ENCODE measurements at places on chromosomes 5 and 9.
A peak's percentile ranks its signal among the peaks of the same experiment; 100 is the strongest.

GRCh38 chr5:33242277-33242676 lies 198.5 kb upstream of the TARS1 start:
- DNase-seq: no peak

DNA sequence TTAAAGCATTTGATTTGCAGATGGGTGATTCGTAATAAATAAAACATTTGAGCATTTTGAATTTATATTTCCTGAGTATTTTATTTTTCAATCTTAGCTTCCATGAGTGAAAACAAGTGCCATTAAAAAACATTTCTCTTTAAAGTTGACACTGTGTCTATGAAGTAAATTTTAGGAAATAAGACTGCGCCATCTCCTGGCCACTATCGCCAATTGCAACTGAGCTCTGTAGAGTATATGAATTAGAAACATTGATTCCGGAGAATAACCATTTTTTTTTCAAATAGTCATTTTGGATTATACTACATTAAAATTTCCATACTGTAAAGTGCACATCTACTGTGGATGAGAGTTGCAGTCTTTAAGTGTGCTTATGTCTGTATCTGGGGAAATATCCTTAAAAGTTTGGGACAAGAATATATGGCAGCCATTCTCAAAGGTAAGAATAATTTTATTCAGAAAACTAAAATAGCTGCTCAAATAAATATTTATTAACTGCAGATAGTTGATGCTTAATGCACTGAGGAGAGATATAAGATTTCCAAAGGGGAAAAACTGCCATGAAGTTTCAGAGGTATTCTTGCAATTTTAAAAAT lies 5.9 kb downstream of the DMRTA1 start:
- DNase-seq: peak; percentile 16

GRCh38 chr9:136496801-136497620 lies 14.2 kb upstream of the SEC16A start:
- DNase-seq: no peak

DNA sequence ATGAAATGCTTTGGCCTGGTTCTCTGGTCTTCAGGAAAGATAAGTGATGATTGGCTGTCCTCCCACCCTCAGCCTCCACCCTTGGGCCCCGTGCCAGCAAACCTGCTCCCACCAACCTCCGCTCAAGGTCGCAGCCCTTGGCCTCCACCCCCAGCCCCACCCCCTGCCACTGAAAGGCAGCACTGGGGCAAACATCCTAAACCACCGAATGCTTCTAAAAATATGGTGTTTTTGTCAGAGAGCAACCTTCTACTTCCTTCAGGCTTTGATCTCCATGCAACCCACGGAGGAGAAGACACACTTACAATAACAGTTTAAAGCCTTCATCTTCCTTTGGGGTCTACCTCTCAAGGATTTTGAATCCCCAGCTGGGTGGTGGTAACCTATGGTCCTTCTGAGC lies 24.0 kb upstream of the TCF7 start:
- no peak for DNase-seq

DNA sequence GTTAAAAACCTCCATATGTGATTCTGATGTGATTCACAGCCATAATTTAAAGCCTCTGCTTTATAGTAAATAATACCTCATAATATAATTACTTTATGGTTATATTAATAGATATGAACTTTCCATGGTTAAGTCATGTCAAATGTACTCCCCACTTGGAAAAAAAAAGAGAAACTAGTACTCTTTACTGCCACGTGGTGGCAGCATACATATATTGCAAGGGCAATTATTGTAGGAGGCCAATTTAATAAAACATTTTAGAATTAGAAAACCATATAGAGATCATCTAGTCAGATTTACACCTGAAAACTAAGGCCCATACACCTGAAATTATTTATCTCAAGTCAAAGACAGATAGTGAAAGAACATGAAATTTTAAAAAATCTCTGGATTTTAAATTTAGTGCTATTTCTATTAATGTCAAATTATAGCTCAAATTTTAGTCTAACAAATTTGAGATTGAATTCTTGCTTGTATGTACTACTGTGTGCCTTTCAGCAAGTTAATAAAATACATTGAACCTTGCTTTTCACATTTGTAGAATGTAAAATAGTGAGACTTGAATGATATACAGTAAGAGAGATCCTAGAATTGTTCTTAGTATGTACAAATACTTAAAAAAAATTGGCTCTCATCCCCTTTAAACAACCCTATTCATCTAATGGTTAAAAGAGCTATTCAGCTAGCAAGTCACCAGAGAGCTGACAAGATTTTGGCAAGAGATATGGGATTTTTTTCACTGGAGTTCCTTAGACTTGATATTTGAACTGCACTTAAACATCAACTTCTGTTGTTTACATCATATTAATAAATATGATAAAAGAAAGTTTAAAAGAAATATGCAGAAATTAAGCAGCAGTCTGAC lies 603.8 kb downstream of the TLE4 start:
- DNase-seq: peak; percentile 58

- DNase-seq: peak; percentile 31
Observed at GRCh38 chr9:14399756-14400657, 86.1 kb upstream of the NFIB start.

GRCh38 chr9:87337335-87338087 lies 160.2 kb upstream of the DAPK1 start:
- DNase-seq: no peak

- no peak for DNase-seq
Observed at GRCh38 chr5:77129391-77129990, 42.4 kb upstream of the ZBED3 start.

DNA sequence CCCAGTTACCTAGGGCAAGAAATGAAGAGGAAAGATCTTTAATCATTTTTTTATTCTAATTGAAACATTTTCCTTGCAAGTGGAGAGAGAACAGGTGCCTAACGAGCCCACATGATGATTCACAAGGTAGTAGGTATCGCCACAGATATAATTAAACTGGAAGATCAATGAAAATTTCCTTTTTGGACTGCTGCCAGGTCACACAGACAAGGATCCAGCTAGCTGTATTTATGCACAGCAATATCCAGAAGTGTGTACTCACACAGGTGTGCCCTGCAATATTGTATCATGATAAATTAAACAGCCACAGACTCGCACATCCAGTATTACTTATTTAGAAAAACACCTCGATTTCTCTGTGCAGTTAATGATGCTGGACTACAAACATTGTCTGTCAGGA lies 294.0 kb upstream of the SMARCA2 start:
- peak; percentile 34 for DNase-seq

DNA sequence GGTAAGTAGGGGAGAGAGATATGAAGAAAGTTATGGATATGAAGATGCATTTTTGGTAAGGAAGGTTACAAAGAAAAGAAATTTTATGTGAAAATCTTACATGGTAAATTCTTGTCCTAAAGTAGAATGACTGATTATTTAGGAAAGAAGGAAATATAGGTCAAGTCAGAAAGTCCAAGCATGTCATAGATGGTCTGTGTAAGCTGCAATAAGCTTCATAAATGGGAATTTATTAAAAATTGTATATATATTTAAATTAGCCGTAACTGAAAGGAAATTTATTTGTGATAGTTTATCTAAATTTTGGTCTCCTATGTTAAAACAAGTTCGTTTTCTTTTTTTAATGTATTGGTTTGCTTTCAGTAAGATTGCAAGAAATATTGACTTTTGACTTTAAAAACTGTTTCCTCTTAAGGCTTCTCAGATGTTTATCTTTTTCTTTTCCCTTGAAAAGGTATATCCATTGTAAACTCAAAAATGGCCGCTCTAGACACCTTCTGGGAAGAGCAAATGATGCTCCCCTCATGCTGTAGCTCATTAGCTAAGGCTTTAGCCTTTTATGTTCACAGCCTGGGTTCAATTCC lies 46.8 kb upstream of the HAPLN1 start:
- DNase-seq: no peak

GRCh38 chr9:2787065-2787464 lies 56.8 kb downstream of the PUM3 start:
- no peak for DNase-seq

- no peak for DNase-seq
Observed at GRCh38 chr5:172038167-172038566, 31.7 kb upstream of the FBXW11 start.

DNA sequence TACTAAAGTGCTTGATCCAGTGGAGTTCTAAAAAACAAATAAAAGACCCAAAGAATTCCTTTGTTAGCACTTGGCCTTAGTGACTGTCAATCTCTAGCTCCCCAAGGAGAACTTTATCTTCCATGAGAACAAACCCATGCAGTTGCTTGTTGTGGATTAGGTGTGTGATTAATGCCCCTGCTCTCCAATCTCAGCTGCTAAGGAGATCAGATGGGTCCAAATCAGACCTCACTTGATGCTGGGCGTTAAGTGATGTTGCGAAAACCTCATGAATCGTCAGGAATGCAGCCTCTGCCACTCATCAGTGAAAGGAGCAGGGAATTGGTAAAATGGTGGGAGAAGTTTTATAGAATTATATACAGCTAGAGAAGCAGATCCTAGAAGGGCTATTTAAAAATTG lies 133.7 kb downstream of the DMAC1 start:
- DNase-seq: no peak

DNA sequence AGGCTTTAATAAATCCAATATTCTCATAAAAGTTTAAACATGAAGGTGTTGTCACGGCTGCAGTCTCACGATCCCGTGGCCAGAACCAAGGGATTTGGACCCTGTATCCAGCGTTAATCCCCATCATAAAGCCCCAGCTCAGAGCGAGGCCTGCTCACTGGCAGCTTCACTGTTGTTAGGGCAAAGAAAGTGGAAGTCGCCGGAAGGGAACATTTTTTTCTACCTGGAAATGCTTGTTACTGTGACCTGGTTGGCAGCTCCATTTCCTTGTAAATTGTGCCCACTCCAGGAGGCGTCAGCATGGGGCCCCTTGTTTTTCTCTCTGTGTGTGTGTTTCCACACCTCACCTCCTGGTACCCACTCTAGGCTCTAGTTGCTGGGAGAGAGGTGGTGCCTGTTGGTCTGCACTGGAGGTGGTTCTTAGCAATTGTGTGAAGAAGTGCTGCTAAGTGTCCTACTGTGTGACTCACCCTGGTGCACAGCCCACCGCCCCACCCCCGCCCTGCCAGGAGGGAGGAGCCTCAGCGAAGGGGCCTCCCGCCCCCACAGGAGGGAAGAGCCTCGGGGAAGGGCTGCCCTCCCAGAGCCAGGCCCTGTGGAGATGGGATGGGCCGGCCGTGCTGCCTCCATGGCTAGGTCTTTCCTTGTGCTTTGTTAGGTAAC lies 105.1 kb downstream of the EHMT1 start:
- no peak for DNase-seq

GRCh38 chr9:15135164-15135792 lies 171.7 kb downstream of the TTC39B start:
- peak; percentile 80 for DNase-seq

Measured in NCI-H1417 (cell line).